ENCODE measurements at places on chromosomes 3 and 15.

DNA sequence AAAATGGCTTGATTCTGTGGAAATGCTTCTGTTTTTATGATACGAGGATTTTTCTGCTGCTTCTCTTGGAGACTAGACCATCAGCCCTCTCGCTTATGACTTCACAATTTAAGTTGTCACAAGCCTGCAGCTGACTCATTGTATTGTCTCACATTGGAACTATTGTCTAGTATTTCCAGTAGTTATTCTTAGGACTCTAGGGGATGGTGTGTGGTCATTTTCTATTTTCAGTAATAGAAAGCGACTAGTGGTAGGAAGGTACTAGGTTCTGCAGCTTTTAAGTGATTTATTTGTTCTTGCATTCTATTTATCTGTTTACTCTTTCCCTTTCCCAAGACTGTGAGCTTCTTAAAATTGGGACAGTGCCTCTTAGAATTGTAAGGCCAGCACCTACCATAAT is 66.3 kb upstream of the CRTC3 start:
- no peak for DNase-seq

DNA sequence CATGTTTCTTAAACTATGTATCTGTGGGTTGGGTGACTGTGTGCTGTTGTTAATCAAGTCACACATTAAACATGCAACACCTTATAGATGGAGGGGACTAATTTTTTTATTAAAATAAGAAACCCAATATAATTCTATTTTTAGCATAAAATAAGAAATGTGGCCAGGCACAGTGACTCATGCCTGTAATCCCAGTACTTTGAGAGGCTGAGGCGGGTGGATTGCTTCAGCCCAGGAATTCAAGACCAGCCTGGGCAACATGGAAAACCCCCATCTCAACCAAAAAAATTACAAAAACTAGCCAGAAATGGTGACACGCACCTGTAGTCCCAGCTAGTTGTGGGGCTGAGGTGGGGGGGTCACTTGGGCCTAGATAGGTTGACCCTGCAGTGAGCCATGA is 1021.0 kb downstream of the EPHA3 start:
- no peak for DNase-seq

DNA sequence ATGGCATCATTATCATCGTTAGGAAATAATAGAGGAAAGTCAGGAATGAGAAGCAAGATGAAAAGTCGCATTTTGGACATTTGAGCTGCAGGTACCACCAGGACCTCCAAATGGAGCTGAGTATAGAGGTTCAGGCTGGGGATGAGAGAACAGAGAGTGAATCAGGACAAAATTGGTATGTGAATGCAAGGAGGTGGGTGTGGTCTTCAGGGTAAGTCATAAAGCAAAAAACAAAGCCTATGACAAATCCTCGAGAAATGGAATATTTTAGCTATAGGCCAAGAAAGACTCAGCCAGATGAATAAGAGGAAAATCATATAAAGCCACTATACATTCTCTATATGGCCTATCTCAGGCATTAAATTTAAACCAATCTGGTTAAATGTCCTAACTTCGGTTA is 841.3 kb downstream of the ROBO1 start:
- no peak for DNase-seq

GRCh38 chr15:58864602-58865424 is 68.7 kb downstream of the SLTM start:
- no peak for DNase-seq

DNA sequence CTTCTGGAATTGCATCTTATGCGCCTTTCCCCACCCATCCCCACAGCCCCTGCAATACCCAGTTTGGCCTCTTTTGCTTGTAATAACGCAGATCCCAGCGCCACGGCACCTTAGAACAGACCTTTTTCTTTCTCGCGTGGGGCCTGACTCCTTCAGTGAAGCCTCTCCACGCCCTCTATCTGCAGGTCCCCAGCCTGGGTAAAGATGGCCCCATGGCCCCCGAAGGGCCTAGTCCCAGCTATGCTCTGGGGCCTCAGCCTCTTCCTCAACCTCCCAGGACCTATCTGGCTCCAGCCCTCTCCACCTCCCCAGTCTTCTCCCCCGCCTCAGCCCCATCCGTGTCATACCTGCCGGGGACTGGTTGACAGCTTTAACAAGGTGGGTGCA is 594 bp downstream of the CRELD1 start:
- no peak for DNase-seq

DNA sequence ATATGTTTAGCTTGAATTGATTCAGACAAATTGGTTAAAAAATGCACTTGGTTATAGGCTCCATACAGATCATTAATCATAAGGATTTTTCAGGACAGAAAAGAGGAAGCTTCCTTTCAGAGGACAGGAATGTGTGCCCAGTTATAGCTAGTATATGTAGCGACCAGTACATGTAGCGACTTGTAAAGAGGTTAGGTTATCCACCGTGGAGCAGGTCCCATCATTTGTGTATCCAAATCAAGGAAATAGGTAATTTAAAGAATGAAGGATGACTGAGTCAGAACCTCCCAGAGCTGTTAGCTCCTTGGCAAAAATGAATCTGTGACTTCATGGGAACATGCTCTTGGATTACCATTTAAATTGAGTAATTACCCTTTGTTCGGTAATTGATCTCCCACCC is 15.8 kb upstream of the P2RY12 start:
- no peak for DNase-seq

All from fibroblast of skin of left biceps (primary cell).